Stimulated activated CD8-positive, alpha-beta memory T cell treated with anti-CD3 and anti-CD28 coated beads, Interleukin-7, amount 100 ng/mL, for 1 hour (primary cell): ENCODE measurements at places on chromosomes 13 and 19.

DNA sequence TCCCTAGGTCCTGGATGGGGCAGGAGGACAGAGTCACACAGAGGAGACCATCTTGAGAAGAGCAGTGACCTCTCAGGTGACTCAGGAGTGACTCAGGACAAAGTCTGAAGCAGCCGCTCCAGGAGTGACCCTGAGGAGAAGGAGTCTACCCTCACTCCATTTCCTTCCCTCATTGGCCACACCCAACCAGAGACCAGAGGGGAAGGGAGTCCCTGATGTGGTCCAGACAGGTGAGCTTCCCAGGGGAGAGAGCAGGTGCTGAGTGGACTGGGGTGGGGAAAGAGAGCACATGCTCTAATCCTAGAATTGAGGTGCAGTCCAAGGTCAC lies 75.5 kb upstream of the MEDAG start:
- no peak for DNase-seq

- DNase-seq, result no peak
Observed at GRCh38 chr19:14470031-14470876, 4.9 kb downstream of the PTGER1 start.

DNA sequence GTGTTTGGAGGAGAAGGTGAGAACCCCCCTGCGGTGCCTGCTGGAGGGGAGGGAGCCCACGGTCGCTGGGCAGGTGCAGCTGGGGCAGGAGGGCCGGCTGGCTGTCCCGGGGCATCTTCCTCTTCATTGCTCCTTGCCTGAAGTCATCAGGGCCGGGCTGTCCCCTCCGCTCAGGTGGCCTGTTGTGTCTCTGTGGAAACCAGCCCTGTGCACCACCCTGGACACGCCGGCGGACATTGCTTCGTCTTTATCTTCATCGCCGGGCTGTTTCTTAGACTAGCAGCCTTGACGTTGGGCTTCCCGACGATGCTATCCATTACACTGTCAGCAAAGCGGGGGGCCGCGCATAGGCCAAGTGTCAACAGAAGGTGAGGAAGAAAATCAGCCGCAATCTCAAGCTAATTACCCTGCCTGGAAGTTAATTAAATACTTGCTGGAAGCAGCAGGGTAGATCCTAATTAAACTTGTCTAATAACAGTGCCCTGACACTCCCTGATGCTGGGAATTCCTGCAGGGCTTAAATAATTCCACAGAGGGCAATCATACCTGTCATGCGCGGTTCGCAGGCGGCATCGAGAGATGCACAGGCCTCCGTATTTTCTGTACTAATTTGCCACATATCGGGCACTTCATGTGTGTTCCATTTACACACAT lies 111.4 kb upstream of the SOX1 start:
- no peak for DNase-seq

DNA sequence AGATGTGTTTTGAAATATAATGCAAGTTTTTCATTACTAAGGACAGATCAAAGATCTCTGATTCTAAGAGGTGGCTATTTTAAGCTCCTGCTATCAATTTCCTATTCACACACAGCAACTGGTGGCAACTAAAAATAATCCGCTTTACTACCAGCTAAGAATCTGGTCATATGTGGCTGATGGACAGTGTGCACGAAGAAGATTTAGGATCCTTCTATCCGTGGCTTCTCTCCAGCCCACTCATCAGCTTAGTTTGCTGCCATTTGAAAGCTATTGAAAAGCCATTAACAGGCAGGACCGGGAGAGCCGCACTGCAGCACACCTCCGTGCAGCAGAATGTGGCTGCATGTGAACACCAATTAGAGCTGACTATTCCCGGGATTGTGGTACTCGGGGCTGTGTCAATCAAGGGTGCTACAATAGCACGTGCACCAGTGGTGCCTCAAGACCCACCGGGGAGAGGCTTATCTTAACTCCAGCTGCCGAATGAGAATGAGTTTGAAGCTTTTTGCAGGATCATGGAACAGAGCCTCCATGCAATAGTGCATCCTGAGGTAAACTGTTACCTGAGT lies at the start of gene MYO16:
Gene MYO16, plus strand, starts transcription at position 431 of the 572 bp plus-strand sequence. CDS start 234 bp downstream, outside the sequence.
- DNase-seq, result no peak

- DNase-seq, result no peak
Observed at GRCh38 chr13:113497217-113497616, 6.7 kb upstream of the DCUN1D2 start.

- no peak for DNase-seq
Observed at GRCh38 chr13:102235689-102236088, 166.2 kb downstream of the FGF14 start.

DNA sequence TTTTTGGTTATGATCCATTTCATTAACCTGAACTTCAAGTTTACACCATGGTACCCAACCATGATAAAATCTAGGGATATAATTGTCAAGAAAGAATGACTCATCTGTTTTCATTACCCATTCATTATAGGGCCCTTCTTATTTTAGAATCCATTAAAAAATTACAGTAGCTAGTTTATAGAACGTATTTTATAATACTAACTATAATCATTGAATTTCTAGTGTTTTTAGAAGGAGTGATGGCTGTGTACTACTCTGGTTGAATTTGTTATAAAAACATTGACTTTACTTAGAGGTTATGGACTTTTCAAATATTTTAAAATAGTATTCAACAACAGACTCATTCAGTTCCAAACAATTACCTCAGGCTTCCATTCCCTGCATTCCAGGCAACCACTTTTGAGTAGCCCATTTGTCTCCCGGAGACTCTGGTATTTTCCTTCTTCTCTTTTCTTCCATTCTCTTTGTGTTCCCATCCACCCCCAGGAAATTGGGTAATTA lies 71.9 kb upstream of the KLF12 start:
- no peak for DNase-seq

DNA sequence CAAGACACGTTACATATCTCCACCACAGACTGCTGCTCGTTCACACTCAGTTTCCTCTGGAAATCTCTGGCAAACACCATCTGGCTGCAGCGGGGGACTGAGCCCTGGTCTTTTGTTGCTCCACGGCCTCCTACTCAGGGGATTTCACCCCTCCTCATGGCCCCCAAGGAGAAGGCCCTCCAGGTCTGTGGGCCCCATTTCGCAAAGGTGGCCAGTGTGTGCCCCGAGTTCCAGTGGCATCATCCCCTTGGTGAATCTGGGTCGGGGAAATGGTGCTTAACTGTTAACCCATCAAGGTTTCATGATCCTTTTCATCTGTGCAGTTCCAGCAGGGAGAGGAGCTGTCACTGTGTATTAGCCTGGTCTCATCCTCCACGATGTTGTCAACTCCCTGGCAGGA lies 235.4 kb upstream of the MAB21L1 start:
- DNase-seq, result no peak

- no peak for DNase-seq
Observed at GRCh38 chr19:3471954-3472655, 8.2 kb downstream of the SMIM24 start.

- DNase-seq, result no peak
Observed at GRCh38 chr13:28110414-28110813, 10.0 kb upstream of the FLT3 start.

DNA sequence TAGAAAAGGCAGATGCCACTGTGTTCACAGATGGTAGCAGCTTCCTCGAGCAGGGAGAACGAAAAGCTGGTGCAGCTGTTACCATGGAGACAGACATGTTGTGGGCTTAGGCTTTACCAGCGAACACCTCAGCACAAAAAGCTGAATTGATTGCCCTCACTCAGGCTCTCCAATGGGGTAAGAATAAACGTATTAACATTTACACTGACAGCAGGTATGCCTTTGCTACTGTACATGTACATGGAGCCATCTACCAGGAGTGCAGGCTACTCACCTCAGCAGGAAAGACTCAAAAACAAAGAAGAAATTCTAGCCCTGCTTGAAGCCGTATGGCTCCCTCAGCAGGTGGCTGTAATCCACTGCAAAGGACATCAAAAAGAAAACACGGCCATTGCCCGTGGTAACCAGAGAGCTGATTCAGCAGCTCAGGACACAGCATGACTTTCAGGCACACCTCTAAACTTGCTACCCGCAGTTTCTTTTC lies 197.7 kb downstream of the ZNF737 start:
- DNase-seq, result no peak

GRCh38 chr19:54109651-54110050 lies 5.8 kb downstream of the TFPT start:
- DNase-seq, result no peak

DNA sequence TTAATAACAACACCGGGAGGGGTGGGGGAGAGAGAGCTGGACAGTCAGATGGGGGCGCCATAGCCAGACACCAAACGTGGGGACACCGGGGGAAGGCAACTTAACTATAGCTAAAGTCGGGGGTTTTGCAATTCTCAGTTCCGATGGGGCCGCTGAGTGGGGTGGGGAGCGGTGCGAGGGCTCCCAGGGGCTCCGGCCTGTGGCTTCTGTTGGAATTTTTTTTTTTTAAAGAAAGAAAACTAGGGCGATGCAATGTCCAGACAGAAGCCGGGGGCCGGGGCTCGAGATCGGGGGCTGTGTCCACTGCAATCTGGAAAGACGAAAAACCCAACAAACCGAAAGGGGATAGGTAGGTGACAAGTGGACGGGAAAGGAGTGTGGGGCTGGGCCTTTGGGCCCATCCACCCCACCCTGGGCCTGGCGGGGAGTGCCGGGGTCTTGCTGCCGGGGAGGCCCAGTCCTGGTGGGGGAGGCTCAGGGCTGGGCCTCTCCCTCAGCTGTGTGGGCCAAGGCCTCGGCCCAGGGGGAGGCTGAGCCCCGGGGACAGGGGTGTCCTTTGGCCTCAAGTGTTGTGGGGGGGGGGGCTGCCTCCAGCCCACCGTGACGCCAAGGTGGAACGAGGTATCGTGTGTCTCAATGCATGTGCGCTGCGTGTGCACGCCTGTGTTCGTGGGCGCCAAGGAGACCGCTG lies 17.3 kb downstream of the PRKCSH start:
- no peak for DNase-seq

DNA sequence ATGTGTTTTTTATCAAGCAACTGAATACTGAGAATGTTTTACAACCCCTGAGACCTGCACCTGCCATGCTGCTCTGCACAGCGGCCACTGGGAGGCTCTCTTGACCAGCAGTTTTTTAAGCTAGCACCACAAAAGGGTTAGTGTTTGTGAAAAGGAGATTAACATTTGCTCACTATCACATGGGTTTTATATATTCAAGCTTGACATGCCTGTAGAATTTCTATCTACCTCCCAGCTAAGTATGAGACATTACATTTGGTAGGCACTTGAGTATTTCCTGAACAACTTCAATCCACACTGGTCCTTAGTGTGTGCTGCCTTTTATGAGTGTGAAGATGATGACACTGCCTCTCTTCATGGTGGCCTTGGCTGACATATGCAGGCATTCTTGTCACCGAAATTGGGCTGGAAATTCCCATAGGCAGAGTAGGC lies 1238.9 kb downstream of the UQCRFS1 start:
- DNase-seq, result no peak

GRCh38 chr13:100387416-100387815 lies 201.2 kb downstream of the GGACT start:
- no peak for DNase-seq

GRCh38 chr19:16441661-16442162 lies 30.1 kb downstream of the EPS15L1 start:
- no peak for DNase-seq

DNA sequence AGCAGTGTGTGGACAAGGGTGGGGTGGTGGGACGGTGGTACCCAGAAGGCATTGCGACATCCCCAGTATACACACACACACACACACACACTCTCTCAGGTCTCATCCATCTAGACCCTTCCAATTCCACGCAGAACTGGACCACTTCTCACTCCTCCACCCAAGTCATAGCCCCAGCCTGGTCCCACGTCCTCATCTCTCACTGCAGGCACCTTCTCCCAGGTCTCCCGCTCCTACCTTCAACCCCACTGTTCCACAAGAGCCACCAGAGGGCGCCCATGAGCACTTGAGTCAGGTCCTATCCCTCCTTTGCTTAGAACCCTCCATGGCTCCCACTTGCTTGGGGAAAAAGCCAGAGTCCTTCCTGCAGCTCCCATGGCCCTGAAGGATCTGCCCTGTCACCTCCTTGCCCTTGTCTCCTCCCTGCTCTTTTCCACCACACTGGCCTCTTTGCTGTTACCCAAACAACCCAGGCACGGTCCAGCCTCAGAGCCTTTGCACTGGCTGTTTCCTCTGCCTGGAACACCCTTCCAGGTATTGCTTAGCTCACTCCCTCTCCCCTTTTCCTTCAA lies 62.6 kb downstream of the IER2 start:
- peak; percentile 41 for DNase-seq

- no peak for DNase-seq
Observed at GRCh38 chr13:47281991-47282390, 385.1 kb upstream of the HTR2A start.

GRCh38 chr13:30378191-30378590 lies 44.1 kb upstream of the UBE2L5 start:
- no peak for DNase-seq

DNA sequence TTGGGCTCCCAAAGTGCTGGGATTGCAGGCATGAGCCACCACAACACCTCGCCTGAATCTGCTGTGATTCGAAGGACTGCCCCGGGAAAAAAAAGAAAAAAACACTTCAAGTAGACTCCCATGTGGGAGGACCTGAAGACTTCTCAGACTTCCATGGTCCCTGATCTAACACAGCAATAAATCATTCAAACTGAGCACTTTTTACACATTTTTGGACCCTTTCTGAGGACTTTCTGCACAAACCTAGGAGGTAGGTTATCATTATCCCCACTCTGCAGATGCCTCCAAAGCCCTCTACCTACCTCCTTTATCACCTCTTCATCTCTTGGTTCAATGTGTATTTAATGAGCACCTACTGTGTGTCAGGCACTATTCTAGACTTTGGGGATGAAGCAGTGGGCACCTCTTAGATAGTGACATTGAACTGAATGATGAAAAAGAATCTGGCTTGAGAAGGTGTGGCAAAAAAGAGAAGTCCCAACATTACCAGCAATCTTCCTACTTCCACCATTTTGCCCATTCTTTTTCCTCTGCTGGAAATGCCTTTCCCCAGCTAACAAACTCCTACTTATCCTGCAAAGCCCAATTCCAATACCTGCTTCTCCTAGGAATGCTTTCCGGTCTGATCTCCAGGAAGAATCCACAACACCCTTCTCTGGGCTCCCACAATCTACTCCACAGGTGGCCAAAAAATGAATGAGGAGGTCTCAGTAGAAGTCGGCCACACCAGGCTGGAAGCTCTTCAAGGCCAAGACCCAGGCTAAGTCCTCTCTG lies 1.6 kb upstream of the CLPP start:
- DNase-seq, result no peak
